ENCODE measurements at places on chromosomes 2 and 18.

- no peak for DNase-seq
Measured at GRCh38 chr2:99140860-99141109, 722 bp upstream of the C2orf15 start.

- DNase-seq: no peak
Measured at GRCh38 chr18:2302012-2302411, 269.3 kb downstream of the METTL4 start.

- no peak for DNase-seq
Measured at GRCh38 chr18:63298400-63299365, 20.9 kb downstream of the BCL2 start.

- no peak for DNase-seq
Measured at GRCh38 chr2:170716851-170717598, 1.9 kb downstream of the SP5 start.

DNA sequence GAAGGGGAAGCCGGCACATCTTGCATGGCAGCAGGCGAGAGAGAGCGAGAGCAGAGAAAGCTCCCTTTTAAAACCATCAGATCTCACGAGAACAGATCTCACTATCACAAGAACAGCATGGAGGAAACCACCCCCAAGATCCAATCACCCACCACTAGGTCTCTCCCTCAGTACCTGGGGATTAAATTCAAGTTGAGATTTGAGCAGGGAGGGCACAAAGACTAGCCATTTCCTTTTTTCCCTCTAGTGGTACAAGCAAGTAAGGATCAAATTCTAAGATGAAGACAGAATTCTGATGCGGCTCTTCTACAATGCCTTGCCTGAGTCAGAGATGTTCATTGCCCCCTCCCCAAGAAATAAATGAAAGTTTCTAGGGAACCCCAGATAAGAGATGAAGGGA lies 45.6 kb upstream of the ANKRD44 start:
- DNase-seq: no peak

GRCh38 chr2:199366406-199366805 lies 91.3 kb downstream of the SATB2 start:
- peak; percentile 41 for DNase-seq
